ENCODE measurements at places on chromosomes 12 and 14.

DNA sequence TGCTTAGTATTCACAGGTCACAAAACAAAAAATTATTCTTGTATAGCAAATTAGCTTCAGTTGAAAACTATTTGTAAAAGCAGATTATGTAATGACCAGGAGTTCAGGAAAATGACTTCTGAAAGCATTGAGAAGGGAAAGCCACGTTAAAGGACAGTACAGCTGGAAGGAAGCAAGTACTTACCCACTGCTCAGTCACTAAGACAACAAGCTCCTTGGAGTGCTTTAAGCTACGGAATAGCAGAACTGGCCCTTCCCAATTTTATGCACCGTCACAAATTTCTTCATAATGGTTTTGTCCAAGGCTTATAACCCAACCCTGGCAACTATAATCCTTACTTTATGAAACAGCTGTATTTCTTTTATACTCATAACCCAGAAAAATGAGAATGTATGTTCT lies 13.0 kb upstream of the SNAPC1 start:
- H3K27ac ChIP-seq = no peak overlapping the region
- H3K27me3 ChIP-seq = no peaks in the 10 kb centered on the region
- no peak for DNase-seq
- no peak overlapping the region for H3K4me3 ChIP-seq
- H3K4me1 ChIP-seq = no peaks in the 10 kb centered on the region

GRCh38 chr14:94601884-94602391 lies 10.3 kb upstream of the SERPINA3 start:
- H3K4me3 ChIP-seq = no peak overlapping the region
- no peaks in the 10 kb centered on the region for H3K27me3 ChIP-seq
- H3K27ac ChIP-seq = no peak overlapping the region
- H3K36me3 ChIP-seq = no peaks in the 10 kb centered on the region
- no peaks in the 10 kb centered on the region for H3K4me1 ChIP-seq

- no peaks in the 10 kb centered on the region for H3K36me3 ChIP-seq
- H3K27ac ChIP-seq = no peak overlapping the region
- H3K4me1 ChIP-seq = no peaks in the 10 kb centered on the region
Observed at GRCh38 chr14:68357777-68358176, 435.1 kb downstream of the ZFP36L1 start.

GRCh38 chr14:29220072-29220471 lies 453.5 kb downstream of the FOXG1 start:
- no peaks in the 10 kb centered on the region for H3K4me1 ChIP-seq
- H3K27me3 ChIP-seq = no peaks in the 10 kb centered on the region
- H3K27ac ChIP-seq = no peak overlapping the region
- no peak for DNase-seq
- H3K4me3 ChIP-seq = no peak overlapping the region
- H3K36me3 ChIP-seq = no peaks in the 10 kb centered on the region

- H3K36me3 ChIP-seq = no peaks in the 10 kb centered on the region
- H3K27me3 ChIP-seq = peaks cover 4% of the 10 kb centered on the region
- H3K27ac ChIP-seq = no peak overlapping the region
- no peaks in the 10 kb centered on the region for H3K4me1 ChIP-seq
- DNase-seq = no peak
- no peak overlapping the region for H3K4me3 ChIP-seq
Observed at GRCh38 chr12:21248679-21249078, 86.0 kb downstream of the SLCO1A2 start.

DNA sequence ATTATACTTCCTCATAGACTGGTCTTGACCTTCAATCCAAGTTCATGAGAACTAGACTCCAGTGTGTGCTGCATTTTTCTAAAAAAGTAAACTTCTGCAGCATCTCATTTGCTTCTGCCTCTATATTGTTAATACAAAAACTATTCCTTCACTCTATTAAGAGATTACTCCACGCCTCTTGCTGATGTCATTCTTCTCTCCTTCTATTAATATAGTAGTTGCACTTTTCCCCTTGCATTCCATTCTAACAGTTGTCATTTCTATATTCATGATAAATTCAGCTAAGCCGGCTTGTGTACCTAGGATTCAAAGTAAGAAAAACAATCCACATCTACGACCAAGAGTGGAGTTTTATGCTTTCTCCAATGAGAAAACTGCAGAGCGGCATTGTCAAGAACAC lies 480.4 kb upstream of the NOVA1 start:
- no peaks in the 10 kb centered on the region for H3K36me3 ChIP-seq
- no peak overlapping the region for H3K4me3 ChIP-seq
- H3K27me3 ChIP-seq = no peaks in the 10 kb centered on the region
- H3K27ac ChIP-seq = no peak overlapping the region

Data from DND-41 (cell line).